Stimulated activated naive CD4-positive, alpha-beta T cell (primary cell): ENCODE measurements at places on chromosomes 16 and 17.
A peak's percentile ranks its signal among the peaks of the same experiment; 100 is the strongest.

- DNase-seq = no peak
Measured at GRCh38 chr16:86663685-86664521, 85.6 kb downstream of the FOXL1 start.

- no peak for DNase-seq
Measured at GRCh38 chr17:74734256-74734655, 2.8 kb upstream of the RAB37 start.

GRCh38 chr16:55475919-55476318 is 3.1 kb upstream of the MMP2 start:
- no peak for DNase-seq

DNA sequence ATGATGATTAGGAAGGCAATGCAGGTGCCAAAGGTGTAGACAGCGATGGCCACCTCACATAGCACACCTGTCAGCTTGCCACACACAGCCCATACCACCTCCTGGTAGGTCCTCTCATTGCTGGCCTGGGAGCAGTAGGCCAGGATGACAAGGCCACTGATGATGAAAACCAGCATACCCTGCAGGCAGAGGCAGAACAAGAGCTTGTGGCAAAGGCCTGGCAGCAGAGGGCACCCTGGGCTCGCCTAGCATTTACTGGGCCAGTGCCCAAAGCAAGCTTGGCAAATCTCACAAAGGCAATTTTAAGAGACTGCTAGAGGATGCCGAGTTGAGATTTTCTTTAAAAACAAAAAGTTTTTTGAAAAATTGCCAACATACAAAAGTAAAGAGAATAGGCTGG is 5.9 kb downstream of the SLC38A7 start:
- no peak for DNase-seq

- DNase-seq = peak; percentile 51
Measured at GRCh38 chr17:50507871-50508572, at the start of gene MYCBPAP. Gene MYCBPAP, plus strand, starts transcription at chr17:50508439. Its CDS starts 236 bp downstream, at chr17:50508675.
